Glomerular endothelial cell (primary cell): ENCODE measurements at places on chromosomes 11 and 22. TPM values are rescaled to one million over a fixed set of nuclear protein-coding genes. Genes with fewer than 3 reads are reported as not detected.

Gene HSPB2
- 0.10 TPM in 1 of 2 replicates, not detected in the other for total RNA-seq

Gene EFCAB6
- 0.23 and 2.7 TPM in 2 replicates for total RNA-seq

Gene CSF2RB
- total RNA-seq, result 3.6 and 19.8 TPM in 2 replicates

Gene AIFM3
- 0.18 TPM in 1 of 2 replicates, not detected in the other for total RNA-seq

Gene OR2D2
- 0.35 TPM in 1 of 2 replicates, not detected in the other for total RNA-seq

Gene TIMM8B
- total RNA-seq, result 39.2 and 43.8 TPM in 2 replicates

Gene OR51I1
- not detected in 2 replicates for total RNA-seq

Gene C22orf15
- 0.41 TPM in 1 of 2 replicates, not detected in the other for total RNA-seq

- DNase-seq, result no peak
These were observed 44.0 kb upstream of the SLC1A2 start for GRCh38 chr11:35463331-35463751.

DNA sequence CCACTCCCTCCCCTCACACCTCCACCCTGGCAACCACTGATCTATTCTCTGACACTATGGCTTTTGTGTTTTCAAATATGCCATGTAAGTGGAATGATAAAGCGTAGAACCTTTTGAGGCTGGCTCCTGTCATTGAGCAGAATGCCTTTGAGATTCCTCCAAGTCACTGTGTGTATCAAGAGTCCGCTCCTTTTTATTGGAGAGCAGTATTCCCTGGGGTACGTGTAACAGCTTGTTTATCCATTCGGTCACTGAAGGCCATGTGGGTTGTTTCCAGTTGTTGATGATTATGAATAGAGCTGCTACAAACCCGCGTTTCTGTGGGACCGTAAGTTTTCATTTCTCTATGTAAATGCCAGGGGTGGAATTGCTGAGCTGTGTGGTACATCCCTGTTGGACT is 10.3 kb downstream of the TP53I11 start:
- no peak for DNase-seq

GRCh38 chr11:7639643-7640025 is 33.7 kb downstream of the CYB5R2 start:
- DNase-seq, result no peak

- no peak for DNase-seq
These were observed 55.5 kb downstream of the FAM83F start for GRCh38 chr22:40050258-40050657.

- DNase-seq, result peak; percentile 58
These were observed 7.5 kb downstream of the HSPA8 start for GRCh38 chr11:123054301-123055065.

GRCh38 chr11:3184732-3185347 is 19.7 kb upstream of the OSBPL5 start:
- DNase-seq, result no peak

DNA sequence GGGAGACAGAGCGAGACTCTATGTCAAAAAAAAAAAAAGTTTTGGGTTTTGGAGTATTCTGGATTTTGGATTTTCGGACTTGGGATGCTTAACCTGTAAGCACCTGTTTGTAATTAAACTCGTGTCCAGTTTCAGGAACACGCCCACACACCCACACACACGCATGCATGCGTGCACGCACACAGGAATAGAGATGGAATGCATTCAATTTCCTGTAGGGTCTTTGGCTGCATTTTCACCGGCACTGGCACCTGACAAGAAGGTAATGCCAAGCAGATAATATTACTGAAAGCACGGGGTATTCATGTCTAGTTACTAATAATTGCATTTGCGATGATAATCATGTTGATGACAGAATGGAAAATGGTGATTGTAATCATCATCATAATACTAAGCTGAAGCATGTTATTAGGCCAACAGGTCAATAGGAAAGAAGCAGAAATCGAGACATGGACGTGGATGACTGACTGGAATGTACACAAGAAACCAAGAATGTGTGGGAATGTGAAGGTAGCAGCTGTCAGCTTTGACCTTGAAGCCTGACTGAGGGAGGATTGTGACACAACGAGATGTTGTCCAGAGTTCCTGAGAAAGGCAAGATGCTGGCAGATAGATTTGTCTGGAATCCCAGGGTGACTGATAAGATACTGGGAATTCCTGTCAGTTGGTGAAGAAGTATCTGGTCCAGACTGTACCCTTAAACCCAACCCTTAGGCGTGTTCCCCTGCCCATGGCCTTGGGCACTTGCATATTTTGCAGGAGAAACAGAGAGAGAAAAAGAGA is 108.6 kb downstream of the SYN3 start:
- no peak for DNase-seq

- no peak for DNase-seq
These were observed 53.6 kb downstream of the LRRC32 start for GRCh38 chr11:76616676-76617552.

DNA sequence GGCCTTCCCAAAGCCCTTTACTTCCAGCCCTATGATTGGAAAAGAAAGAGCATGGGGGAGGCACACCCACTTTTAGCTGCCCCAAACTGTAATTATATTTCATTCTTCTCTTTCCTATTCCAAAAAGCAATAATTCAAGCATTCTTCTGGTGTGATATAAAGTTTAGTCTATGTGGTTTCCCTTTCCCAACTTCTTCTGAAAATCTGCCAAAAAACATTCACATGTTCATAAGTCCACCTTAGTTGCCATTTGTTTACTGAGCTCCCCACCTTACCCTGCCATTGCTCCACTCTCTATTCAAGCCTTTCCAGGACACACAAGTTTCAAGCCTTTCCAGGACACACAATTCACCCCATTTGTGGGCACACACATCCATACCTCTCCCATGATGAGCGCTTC is 111.6 kb upstream of the BMAL1 start:
- DNase-seq, result no peak

- DNase-seq, result no peak
These were observed 21.5 kb downstream of the BIRC2 start for GRCh38 chr11:102368472-102368871.

DNA sequence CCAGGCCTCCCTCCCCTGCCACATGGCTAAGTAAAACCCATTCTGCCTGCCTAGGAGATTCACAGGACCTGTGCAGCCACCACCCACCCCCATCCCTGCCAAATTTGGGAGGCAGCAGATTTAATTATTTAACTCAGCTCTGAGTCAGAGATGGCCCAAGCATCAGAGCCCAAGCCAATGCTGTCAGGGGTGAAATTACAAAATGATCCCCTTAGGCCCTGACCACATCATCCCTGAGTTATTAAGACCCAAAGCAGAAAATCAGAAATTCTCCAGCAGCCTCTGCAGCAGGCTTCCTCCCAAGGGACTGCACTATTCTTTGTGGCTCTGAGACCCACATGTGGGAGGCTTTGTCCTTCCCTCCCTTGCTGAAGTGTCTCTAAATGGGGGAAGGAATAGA is 52.8 kb upstream of the RRAS2 start:
- DNase-seq, result no peak

- no peak for DNase-seq
These were observed 2.0 kb upstream of the CCDC73 start for GRCh38 chr11:32796425-32796824.

- DNase-seq, result no peak
These were observed at the start of gene CRYAB for GRCh38 chr11:111911563-111912401. Gene CRYAB (minus strand): TSS chr11:111911770. CDS start chr11:111911724, 46 bp downstream.

DNA sequence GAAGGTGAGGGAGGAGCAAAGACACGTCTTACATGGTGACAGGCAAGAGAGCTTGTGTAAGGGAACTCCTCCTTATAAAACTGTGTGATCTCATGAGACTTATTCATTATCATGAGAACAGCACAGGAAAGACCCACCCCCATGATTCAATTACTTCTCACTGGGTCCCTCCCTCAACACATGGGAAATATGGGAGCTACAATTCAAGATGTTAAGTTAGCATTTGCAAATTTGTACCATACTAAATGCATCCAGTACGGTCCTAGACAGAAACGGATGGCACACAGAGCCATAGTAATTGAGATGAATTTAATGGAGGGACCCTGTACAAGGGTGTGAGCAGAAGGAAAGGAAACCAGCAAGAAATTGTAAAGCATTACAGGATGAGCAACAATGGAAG is 765.8 kb upstream of the API5 start:
- DNase-seq, result no peak

DNA sequence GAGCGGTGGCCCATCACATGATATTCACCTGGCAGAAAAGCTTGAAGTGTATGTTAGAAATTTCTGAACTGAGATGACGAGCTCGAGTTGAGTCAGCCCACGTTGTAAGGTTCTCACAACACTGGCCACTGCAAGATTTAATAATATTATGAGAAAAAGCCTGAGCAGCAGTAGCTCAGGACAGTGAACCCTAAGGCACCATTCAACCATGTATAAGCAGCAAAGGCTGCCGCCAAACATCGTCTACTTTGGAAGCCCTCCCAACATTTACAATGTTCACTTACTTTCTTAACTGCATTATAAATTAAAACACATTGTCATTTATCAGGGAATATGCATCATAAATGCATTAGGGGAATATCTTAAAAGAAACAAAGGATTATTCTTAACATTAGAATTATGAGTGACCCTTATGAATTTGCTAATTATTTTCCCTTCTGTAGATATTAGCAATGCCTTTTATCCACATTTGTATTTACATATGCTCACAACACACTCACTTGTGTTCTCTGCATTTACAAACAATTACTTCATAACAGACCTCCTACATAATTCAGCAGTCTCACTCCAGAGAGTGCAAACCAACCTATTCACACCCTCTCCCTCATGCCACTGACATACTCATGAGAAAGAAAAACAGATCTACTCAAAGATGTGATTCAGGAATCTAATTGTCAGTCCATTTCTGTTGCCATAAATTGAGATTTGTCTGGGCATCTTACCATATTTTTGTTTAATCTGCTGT is 57.7 kb upstream of the CARD18 start:
- no peak for DNase-seq

DNA sequence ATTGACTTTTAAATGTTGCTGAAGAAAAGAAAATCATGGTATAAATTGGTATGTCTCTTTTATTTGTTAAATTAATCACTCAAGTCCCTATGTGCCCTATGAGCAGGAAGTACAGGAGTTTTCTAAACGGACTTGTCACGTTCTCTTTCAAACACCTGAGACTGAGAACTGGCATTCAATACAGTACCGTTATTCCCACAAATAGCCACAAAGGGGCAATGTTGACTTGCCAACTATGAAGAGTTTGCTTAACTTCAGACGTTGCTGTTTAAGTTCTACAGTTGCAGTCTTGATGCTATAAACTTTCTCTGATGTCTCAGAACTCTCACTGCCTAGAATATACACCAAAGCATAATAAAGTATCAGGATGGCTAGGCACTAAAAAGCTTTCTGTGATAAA is 7.6 kb downstream of the OR56A1 start:
- DNase-seq, result peak; percentile 22

DNA sequence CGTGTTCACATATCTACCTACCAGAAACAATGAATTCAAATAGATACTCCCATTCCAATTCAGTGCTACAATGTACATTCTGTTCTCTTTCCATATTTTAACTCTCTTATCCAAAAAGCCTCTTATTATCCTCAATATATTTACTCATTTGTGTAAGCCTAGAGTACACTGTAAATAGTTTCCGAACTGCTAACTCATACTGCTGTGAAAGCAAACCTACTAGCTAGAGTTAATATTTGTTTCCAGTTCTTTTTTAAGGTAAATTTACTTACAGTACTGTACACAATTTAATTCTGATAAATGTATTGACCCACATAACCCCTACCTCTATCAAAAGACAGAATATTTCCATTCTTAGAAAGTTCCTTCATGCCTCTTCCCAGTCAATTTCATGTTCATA is 71.8 kb downstream of the GRK3 start:
- DNase-seq, result no peak

- DNase-seq, result no peak
These were observed 84.0 kb upstream of the CTSC start for GRCh38 chr11:88421530-88421929.

DNA sequence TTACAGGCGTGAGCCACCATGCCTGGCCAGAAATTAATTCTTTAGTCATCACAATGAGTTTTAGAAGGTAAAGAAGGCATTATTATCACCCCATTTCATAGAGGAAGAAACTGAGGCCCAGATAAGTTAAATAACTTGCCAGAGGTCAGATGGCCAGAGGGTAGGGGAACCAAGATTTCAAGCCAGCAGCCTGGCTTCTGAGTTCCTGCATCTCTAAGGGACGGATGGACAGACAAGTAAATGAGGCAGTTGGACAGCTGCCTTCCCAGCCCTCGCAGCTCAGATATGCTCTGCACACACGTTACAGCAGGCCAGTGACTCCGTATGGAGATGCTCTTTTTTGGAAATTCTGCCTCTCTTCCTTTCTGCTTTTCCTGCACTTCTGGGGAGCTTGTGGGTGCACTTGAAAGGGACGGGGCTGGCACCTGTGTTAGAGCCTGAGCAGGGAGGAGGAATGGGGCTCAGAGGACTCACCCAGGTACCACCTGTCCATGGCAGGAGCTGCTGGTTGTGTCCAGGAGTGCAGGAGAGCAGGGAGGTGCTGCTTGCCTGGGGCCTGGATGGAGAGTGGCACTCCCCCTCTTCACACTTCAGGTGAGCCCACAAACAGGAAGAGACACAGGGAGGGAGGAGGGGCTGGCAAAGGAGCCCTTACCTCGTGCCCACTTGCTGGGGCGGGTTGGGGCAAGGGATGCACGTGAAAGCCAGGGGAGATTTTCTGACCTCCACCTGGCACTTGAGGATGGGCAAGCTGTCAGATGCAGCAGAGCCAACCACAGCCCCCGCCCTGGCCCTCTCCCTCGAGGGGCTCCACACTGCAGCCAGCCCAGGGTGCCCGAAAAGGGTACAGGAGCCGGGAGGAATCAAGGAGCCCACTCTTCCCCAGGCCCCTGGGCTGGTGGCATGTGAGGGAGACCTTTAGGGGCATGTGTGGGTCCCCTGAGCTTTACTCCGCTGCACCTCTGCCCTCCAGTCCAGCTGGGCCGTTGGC is 3.3 kb upstream of the FXYD2 start:
- no peak for DNase-seq

DNA sequence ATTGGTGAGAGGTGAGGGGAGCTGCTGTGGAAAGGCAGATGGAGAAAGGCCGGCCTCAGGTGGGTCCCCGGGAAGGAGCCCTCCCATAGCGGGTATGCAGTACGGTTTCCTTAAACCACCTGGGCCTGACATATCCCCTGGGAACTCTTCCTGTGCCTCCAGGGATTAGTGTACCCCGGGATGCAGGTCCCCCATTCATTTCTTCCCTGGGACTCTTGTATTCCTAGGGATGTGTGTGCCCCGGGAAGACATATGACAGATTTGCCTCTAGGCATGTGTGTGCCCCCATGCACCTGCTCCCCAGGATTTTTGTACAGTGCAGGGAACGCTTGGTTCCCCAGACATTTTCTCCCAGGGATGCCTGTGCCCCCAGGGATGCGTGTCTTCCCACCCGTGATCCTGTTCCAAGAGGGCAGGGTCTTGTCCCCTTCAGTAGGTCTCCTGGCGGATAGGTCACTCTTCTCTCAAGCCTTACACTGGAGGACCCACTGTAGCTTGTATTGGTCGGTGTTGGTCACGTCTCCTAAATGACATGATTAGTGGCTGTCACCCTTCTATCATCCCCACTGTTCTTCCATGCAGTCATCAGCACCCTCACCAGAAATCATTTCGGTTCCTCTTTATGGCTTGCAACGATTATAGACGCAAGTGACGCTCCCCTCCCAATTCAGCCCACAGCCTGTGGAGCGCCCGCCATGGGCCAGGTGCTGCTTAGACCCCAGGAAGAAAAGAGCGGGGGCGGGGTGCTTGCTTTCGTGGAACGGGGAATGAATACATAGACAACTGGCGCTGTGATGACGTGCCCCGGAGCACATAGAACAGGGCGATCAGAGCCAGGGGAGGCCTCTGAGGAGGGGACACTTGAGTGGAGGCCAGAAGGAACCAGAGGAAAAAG is 1.3 kb downstream of the PARVB start:
- DNase-seq, result no peak

GRCh38 chr11:65833297-65834030 is at the start of gene SNX32:
Gene SNX32 (plus strand): TSS chr11:65833963. CDS start chr11:65834066, 103 bp downstream.
- DNase-seq, result peak; percentile 45

GRCh38 chr11:105670811-105671210 is 60.9 kb downstream of the GRIA4 start:
- no peak for DNase-seq
